ENCODE measurements at places on chromosomes 3 and 15. TPM values are rescaled to one million over a fixed set of nuclear protein-coding genes. Genes with fewer than 3 reads are reported as not detected.
A peak's percentile ranks its signal among the peaks of the same experiment; 100 is the strongest.

The CEP19 gene
- 6.3 TPM for total RNA-seq

The CLRN1 gene
- total RNA-seq, result 0.23 TPM

The HRG gene
- total RNA-seq, result not detected

The CHST2 gene
- total RNA-seq, result 9.7 TPM

The PKM gene
- total RNA-seq, result 470 TPM

The KLHDC8B gene
- total RNA-seq, result 77.4 TPM

The MFN1 gene
- 44.3 TPM for total RNA-seq

The RPUSD2 gene
- 11.2 TPM for total RNA-seq

The C15orf39 gene
- 96.3 TPM for total RNA-seq

The PLSCR1 gene
- total RNA-seq, result 90.1 TPM

The SKOR1 gene
- total RNA-seq, result 1.7 TPM

The STXBP5L gene
- total RNA-seq, result 4.8 TPM

GRCh38 chr3:5239602-5240001 lies 52.1 kb downstream of the EDEM1 start:
- DNase-seq, result no peak

DNA sequence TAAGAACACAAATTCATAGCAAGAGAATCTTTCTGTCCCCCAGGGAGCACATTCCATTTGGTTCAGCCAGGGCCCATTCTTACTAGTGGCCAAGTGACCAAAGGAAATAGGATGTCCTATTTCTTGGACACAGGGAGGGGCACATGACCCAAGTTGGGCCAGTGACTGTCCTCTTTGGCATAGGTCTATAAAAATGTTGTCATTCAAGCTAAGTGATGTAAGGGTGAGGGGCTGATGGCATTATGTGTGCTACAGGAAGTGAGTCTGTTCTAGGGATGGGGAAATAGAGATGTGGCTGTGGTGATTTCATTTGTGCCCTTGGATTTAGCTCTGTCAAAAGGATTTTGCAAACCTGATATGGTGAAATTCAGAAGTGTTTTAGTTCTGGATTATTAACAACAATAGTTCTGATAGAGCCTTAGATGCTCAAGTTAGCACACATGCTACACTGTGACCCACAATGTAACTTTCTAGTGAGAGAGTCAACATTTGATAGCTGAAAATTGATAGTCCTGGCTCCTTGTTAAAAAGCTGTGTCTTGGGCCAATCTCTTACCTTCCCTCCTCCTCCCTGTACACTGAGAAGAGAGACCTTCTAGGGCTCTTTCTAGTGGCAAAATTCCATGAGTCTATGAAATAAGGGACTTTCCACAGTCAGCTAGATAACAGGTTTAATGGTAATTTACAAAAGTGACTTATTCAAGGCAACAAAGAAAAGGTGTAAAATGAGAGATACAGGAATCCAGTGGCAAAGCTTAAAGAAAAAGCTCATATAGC lies 117.2 kb downstream of the THRB start:
- no peak for DNase-seq

GRCh38 chr15:91528801-91529200 lies 324.7 kb upstream of the SLCO3A1 start:
- no peak for DNase-seq

- peak; percentile 27 for DNase-seq
These were observed 253.6 kb downstream of the MAGI1 start for GRCh38 chr3:65785065-65785645.

DNA sequence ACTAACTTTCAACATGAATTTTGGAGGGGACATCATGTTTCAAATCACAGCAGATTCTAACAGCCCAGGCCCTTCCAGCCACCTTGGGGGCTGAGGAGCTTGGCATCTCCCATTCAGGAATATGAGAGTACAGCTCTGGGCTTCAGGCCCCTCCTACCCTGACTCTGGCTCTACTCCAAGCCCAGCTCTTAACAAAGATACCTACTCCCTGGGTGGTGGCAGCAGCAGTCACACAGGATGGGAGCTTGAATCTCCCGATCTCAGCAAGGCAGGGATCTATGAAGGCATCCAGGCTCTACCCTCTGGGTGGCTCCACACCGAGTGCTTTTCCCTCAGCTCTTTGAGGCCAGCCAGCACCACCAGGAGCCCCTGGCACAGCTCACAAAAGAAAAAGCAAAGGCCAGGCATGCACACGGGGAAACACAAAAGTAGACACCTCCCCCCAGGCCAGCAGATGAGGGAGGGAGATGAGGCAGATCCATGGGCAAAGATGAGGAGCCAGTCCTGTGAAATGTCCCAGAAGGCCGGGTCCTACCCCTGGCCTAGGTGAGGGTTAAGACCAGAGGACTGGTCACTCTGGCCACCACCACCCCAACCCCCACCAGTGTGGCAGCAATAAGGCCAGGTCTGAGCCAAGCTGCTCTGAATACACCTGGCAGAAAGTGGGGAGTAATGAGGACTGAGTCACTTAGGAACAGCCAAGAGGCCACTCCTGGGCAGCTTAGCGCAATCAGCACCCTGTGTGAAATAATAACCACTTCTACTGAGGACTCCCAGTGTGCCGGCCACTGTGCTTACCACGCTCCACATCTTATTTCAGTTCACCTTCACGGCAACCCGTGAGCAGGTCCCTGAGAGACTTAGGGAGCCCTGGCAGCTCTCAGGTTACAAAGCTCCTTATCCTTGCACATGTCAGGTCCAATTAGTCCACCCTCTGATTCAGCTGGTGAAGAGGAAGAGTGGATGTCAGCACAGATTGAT lies 24.3 kb downstream of the PLA2G4F start:
- no peak for DNase-seq

DNA sequence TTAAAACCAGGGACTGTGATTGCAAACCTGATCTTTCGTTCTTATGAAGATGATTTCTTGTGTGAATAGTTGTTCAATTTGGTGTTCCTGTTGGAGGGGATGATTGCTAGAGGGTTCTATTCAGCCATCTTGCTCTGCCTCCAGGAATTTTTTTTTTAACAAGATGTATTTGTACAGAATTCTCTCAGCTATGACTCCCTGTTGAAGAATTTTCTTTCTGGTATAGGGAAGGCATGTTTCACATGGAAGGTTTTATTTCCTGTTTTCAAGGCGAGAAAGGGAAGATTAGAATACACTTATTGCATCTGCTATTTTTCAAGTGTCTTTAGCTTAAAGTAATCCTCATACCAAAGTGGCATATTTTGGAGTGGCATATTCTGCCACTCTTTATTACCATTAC lies 5.6 kb upstream of the LRRC34 start:
- DNase-seq, result no peak

- DNase-seq, result no peak
These were observed 1020.5 kb downstream of the OTOL1 start for GRCh38 chr3:162517110-162517509.

- no peak for DNase-seq
These were observed 671.5 kb downstream of the FHIT start for GRCh38 chr3:60579734-60580133.

GRCh38 chr3:51773529-51774056 lies 5.4 kb downstream of the IQCF6 start:
- DNase-seq, result no peak

- DNase-seq, result no peak
These were observed 134.3 kb downstream of the NSMCE3 start for GRCh38 chr15:29135309-29135657.

- no peak for DNase-seq
These were observed 286.1 kb downstream of the MAGI1 start for GRCh38 chr3:65752636-65753035.

DNA sequence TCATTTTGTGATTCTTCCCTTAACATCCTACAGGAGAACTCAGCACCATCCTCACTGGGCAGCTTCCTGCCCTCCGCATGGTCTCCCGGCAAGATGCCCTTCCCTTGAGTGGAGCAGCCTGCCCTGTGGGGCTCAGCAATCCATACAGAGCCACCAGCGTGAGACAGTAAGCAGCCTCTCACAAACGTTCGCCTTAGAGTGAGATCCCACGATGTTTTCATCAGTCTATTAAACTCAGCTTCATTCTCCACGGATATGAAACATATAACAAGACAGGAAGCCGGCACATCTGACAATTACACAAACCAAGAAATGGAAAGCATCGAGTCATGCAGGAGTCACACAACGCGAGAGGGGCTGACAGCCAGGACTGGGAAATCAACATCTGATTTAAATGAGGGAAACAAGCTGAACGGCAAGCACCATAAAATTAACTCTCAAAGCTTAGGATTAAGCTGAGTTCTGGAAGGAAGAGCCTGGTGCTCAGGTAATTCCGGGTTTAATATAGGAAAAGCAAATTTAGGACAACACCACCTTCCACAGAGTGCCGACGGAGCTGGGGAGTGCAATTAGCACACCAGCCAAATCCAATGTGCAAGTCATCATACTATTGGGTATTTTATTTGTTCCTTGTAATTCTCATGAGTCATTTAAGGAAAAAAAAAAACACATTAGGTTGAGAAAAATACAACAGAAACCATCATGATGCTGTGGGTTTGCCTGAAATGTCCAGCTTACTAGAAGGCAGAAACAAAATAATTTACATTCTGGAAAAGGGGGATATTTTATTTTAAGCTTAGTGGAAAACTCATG lies 272.0 kb downstream of the OCA2 start:
- DNase-seq, result no peak

DNA sequence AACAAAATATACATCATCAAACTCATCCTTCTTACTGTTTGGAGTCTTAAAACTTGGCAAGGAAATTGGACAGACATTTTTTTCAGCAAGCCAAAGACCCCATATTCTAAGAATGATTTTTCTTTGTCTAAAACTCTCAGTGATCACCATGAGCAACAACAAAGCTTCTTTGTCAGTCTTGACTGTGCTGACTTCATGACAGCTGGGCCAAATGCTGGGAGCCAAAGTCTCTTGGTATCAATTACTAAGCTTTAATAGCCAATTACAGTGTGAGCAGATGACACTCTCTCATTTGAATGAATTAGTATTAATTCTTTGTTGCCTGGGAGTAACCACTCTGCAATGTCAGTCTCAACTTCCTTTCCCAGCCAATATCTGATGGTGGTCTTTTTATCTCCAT lies 48.1 kb upstream of the GK5 start:
- DNase-seq, result no peak

- no peak for DNase-seq
These were observed 87.4 kb upstream of the CACNA2D3 start for GRCh38 chr3:54034971-54035370.

GRCh38 chr3:125115640-125116039 lies 59.8 kb upstream of the HEG1 start:
- DNase-seq, result no peak

GRCh38 chr3:161244538-161244937 lies 23.4 kb downstream of the NMD3 start:
- DNase-seq, result no peak

DNA sequence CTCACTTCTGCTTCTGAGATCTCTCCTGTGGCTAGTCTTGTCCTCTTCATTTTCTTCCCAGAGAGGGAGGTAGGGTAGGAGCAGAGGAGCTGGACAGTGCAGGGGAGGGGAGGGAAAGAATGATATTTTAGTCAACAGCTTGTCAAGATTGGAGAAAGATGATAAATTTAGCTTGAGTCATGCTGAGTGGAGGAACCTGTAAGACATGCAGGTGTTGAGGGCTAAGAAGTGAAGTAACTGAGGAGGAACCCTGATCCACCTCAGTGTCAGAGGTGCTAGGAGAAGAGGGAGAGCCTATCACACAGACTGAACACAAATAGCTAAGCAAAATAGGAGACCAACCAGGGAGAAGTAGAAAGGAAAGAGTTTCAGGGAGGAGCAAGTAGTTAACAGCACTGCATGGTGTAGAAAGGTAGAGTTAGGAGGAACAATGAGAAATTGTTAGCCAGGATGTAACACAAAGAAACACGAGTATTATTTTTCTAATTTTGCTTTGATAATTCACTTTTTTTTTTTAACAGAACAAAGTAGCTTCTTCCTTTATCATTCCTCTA lies 108.2 kb upstream of the CHRM5 start:
- no peak for DNase-seq

DNA sequence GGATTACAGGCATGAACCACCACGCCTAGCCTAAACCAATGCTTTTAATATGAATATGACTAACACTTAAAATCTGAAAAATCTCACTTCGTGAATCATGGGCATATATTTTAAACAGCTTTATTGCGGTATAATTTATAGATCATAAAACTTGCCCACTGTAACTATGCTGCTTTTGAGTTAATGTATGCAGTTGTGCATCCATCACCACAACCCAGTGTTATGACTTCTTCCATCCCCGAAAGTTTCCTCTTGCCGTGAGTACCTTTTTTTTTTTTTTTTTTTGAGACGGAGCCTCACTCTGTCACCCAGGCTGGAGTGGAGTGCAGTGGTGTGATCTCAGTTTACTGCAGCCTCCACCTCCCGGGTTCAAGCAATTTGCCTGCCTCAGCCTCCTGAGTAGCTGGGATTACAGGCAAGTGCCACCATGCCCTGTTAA lies 7.1 kb downstream of the KAT2B start:
- DNase-seq, result no peak

GRCh38 chr15:58430224-58430787 lies 1.5 kb upstream of the LIPC start:
- DNase-seq, result no peak

GRCh38 chr3:25820816-25821486 lies 31.1 kb downstream of the OXSM start:
- no peak for DNase-seq

GRCh38 chr15:101501703-101502373 lies 12.3 kb upstream of the PCSK6 start:
- DNase-seq, result no peak

- no peak for DNase-seq
These were observed 11.7 kb downstream of the LRRFIP2 start for GRCh38 chr3:37162501-37163245.

- no peak for DNase-seq
These were observed 69.7 kb downstream of the CACNA2D3 start for GRCh38 chr3:54192026-54192425.

DNA sequence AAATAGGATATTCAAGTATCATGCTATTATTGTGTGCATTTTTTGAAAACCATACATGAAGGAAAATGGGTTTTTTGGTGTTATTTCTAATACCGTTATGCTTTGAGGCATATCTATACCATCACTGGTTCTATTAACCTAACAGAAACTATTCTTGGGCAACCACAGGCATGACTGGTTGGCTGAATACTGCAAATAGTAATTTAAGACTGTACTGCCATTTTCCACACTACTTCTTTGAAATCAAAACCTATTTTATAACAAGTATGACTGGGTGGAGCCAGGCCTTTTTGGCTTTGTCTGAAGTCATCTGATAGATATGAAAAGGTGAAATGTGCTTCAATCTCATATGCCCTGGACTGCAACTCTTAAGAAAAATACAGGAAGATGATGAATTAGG lies 115.1 kb downstream of the ULK4 start:
- DNase-seq, result no peak

GRCh38 chr3:120839120-120839519 lies 68.9 kb upstream of the STXBP5L start:
- DNase-seq, result no peak

- no peak for DNase-seq
These were observed 327.4 kb downstream of the EPHA3 start for GRCh38 chr3:89434621-89435380.

DNA sequence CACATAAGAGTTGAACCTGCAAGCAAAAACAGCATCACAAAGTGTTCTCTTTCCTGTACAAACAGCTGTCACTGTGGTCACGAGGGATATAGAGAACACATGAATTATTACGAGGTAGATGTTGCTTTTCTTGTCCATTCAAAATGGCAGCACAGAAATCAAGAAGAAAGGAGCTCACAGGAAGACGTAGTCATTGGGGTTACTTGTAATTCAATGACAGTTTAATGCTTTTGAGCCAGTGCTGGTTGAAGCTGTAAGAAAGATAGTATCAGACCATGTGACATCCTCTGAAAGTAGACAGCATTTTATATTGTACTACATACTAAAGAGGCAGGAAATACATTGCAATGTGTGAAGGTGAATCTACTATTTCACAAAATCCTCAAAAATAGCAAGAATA lies 140.4 kb downstream of the ABI3BP start:
- DNase-seq, result no peak

GRCh38 chr15:68774120-68774519 lies 46.6 kb downstream of the ANP32A start:
- no peak for DNase-seq

All from prostate gland (tissue), 2 donors.